ENCODE measurements at places on chromosomes 2 and 18.
A peak's percentile ranks its signal among the peaks of the same experiment; 100 is the strongest.

GRCh38 chr2:126836761-126837679 is 61.7 kb upstream of the TEX51 start:
- DNase-seq: no peak

- no peak for DNase-seq
Observed at GRCh38 chr18:10965119-10965518, 184.2 kb downstream of the PIEZO2 start.

DNA sequence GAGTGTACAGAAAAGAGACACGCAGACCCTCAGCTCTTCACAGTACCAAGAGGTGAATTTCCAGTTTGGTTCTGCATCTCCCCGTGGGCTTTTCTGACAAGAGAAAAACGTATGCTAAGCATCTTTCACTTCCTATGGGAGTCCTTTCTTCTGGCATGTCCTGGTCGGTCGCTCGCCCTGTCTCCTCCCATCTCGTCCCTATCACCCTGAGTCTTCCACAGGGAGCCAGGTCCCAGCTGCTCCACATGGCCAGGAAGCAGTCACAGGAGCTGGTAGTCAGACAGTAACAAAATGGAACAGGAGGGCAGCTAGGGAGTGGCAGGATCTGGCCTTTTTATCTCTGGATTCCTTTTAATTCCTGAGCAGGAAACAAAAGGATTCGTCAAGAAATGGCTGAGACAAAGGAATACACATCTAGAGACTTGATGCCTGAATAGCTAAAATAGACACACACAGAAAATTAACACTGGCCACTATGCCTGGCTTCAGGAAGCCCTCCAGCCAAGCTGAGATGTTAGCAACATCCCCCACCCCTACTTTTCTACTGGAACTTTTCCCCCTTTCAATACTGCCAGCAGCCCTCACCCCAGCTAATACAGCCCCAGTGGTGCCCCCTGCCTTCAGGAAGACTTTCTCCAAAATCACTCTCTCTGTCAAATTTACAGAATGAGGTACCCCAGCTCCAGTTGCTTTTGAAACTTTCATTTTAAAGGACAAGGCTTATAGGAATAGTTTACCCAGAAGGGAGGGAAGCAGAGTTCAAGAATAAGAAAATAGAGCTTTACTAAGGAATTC is 136.1 kb downstream of the DNER start:
- no peak for DNase-seq

- no peak for DNase-seq
Observed at GRCh38 chr2:237126519-237127174, 41.0 kb downstream of the COPS8 start.

DNA sequence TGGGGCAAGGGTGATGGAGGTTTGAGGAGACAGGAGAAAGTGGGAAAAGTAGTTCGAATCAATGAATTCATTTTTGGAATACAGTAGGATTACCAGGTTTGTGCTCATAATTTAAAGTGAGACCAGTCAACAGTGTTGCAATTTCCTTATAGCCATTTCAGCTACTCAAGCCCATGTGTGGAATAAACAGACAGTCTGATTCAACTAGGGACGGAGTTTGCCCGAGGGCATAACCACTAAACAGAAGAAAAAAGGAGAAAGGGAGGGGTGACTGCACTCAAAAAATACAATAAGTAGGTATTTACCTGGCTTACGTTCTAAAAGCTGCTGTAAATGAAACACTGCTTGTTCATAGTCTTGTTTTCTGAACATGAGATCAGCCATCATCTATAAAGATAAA is 55.2 kb downstream of the TTC21B start:
- no peak for DNase-seq

GRCh38 chr2:11677136-11678055 is 7.4 kb upstream of the NTSR2 start:
- DNase-seq: no peak

GRCh38 chr2:66566726-66567399 is 131.9 kb downstream of the MEIS1 start:
- DNase-seq: no peak

DNA sequence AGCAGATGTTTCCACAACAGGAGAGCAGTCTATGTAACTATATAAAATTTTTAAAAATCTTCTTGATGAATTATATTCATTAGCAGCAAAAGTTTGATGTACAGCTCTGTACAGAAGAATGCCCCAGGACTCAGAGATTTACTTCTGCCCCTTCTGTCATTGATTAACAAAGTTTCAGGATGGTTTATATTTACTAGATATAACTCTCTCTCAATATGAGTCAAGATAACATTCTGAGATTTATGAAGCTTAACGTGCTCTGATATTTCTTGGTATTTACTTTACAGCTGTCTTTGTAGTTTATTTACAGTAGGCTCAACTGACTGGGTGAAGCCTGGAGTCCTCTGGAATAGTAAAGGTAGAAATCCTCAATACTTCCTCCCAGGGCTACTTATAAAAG is 93.6 kb upstream of the HNMT start:
- DNase-seq: no peak

DNA sequence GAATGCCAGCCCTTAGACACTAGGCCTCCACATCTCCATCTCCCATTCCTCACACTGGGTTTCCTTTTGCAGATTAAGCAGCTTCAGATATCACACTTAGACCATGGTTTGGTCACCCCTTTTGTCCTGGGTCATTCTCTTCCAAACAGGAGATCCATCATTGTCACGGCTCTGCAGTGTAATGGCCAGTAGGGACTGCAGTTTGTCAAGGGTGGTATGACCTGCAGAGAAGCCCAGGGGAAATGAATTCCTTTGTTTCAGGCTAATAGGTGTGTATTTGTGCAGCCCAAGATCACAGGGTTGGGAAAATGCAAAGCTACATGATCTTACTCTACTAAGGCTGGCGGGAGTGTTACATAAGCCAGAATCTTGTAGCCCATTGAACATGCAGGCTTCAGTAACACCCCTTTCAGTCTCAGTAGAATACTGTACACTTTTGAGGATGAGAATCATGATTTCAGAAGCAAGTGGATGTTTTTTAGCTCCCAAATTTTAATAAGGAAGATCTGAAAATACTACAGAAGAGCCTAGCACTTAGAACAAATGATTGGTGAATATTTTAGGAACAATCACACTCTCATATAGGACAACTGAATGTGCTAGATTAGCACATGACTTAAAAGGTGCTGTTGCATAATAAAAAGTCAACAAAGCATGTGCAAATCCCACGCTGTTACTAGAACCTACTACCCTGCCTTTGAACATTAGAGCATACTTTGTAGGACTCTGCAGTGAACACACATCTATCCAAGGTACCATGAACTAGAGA is 24.0 kb upstream of the LPIN1 start:
- DNase-seq: no peak

DNA sequence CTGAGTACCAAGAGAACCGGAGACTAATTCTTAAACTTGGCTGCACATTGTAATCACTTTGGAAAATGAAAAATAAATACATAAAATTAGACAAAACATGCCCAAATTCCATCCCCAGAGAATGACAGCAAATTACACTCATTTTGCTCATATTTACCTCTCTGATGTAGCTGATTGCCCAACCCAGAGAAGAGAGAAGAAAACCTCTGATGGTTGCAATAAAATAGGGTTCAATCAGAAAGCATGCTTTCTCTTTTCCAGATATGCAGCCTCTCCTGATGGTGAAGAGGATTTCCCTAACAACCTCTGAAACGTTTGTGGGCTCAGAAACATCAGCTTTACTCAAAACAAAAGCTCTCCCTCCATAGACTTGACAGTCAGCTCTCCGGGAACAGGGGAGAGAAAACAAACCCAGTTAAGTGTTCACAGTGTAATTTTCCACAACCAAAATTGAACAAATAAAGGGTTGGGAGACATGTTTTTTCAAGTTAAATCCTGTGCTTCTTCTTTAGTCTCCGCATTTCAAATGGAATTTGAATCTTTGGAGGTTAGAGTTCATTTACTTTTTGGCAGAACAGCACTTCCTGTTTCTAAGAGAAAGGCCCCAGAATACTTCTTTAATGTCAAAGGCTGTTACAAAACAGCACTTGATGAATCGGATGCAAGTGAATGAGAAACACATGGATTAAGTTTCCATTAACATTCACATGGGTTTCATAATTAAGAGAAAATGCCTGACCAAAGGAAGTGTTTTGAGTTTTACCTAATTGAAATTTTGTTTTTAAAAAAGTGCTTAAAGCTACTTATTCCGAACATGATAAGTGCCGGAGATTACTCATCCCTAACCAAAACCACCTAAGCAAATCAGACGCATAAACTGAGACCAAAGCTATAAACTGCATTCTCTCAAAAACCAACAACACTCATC is 570.1 kb upstream of the SYT4 start:
- DNase-seq: no peak

- DNase-seq: no peak
Observed at GRCh38 chr2:104056451-104056850, 797.5 kb upstream of the POU3F3 start.

GRCh38 chr2:232368311-232368731 is 10.2 kb upstream of the ALPP start:
- no peak for DNase-seq

- DNase-seq: no peak
Observed at GRCh38 chr18:75116809-75117208, 92.1 kb downstream of the PTGR3 start.

- DNase-seq: no peak
Observed at GRCh38 chr2:234773129-234773528, 178.7 kb upstream of the SH3BP4 start.

GRCh38 chr2:168787782-168788376 is 14.6 kb upstream of the NOSTRIN start:
- no peak for DNase-seq

- DNase-seq: no peak
Observed at GRCh38 chr2:101790416-101790815, 92.9 kb downstream of the MAP4K4 start.

DNA sequence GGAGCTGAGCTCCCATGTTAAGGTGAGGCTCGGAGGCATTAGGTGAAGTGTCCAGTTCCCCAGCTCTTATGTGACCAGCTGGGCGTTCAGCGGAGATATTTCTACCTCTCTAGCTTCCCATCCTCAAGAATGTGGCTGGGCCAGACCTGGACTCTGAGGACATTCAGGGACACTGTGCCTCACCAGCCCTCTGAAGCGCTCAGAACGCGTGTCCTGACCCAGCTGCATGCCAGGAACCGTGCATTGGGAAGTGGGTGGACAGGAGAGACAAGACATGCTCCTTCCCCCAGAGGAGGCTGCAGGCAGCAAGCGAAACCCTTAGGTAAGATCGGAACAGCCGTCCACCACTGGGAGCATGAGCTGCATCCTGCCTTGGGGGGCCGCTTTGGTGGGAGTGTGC is 38.0 kb upstream of the GPAT2 start:
- no peak for DNase-seq

DNA sequence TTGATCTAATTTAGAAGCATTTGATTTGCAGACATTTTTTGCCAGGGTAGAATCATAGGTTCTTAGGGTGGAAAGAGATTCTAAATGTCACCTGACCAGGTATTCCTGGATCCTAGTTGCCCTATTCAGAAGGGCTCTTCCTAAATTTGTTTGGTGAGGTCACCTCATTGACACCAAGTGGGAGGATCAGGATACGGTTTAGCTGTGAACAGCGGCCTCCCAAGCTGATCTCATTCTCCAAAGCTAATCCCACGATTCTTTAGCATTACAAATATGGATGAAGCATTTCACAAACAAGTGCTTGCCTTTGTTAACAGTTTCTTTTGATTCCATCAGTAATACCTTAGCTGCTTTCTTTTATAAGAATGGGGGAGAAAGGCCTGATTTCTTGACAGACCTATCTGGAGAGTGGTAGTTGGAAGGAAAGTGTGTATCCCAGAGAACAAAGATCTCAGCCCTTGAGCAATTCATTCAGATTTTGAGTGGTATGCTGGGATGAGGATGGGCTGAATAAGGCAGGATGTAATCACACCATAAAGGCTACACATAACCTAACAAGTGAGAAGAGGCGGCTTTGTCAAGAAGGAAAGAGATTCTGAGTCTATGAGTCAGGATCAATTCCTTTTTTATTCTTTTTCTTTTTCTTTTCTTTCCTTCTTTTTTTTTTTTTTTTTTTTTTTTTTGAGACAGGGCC is 16.6 kb downstream of the KCTD1 start:
- no peak for DNase-seq

GRCh38 chr2:230824406-230824978 is 40.2 kb upstream of the ITM2C start:
- peak; percentile 89 for DNase-seq

DNA sequence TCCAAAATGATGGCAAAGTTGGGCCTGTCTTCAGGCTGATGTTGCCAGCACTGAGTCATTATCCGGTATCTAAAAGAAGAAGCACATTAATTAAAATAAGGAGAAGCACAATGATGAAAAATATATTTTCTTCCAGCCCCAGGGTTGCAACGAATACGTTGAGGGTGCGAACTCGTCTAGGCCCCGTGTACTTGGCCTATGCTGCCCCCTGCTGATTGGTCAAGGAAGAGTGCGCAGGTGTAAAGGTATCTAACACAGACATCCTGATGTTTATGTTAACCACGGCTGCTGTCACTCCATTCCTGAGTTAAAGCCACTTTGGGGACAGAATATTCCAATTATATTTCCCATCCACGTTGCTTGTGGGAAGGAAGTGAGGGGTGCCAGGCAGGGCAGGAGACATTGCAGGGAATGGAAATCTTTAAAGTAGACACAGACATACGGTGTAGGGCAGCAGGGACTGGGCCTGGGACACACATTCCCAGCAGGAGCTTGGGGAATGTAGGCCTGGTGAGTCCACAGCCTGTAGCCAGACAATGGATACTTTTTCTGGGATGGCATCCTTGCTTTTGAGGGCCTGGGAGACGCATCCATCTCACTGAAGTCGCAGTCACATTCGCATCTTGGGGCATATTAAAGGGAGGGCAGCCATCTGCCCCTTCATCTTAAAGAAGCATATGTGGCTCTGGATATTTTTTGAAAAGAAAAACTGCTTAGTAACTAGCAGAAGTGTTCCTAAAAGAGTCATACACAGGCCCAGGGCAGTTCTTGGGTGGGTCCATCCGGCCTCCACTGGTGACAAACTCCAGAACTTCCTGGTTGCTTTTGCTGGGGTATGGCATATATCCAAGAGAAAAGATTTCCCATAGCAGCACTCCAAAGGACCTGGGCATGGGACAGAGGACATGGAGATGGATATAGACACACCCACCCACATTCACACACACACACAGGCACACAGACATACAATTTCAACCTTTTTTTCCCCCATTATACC is 81.9 kb downstream of the CLIP4 start:
- peak; percentile 83 for DNase-seq

DNA sequence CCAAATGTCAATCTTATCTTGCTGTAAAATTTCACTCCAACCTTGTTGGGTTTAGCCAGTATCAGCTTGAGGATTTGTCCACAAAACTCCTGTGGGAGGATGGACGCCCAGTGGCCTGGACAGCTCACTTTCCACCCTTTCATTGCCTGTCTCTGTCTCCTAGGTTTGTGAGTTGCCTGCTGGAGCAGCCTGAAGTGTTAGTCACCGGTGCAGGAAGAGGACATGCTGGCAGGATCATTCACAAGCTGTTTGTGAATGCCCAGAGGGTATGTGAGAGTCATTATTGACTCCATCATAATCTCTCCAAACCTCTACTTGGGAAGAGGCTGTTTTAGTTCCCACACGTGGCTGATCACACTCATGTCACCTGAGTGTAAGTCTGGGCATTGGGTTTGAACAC is 112.3 kb downstream of the RAB3GAP1 start:
- DNase-seq: peak; percentile 56

- DNase-seq: no peak
Observed at GRCh38 chr2:14285812-14286211, 346.7 kb upstream of the LRATD1 start.
